Stimulated activated CD4-positive, alpha-beta T cell treated with anti-CD3 and anti-CD28 coated beads, Interleukin-15, amount 100 ng/mL, for 48 hours (primary cell): ENCODE measurements at places on chromosomes 6 and 20.

GRCh38 chr6:82331031-82331773 lies 32.4 kb upstream of the TPBG start:
- DNase-seq, result no peak

GRCh38 chr6:33018904-33019303 lies 9.5 kb upstream of the HLA-DOA start:
- no peak for DNase-seq

- no peak for DNase-seq
Measured at GRCh38 chr6:87200469-87201175, 45.3 kb downstream of the ZNF292 start.

- DNase-seq, result no peak
Measured at GRCh38 chr6:144265390-144265789, 19.7 kb upstream of the UTRN start.

GRCh38 chr6:155894758-155895157 lies 439.1 kb upstream of the NOX3 start:
- DNase-seq, result no peak

DNA sequence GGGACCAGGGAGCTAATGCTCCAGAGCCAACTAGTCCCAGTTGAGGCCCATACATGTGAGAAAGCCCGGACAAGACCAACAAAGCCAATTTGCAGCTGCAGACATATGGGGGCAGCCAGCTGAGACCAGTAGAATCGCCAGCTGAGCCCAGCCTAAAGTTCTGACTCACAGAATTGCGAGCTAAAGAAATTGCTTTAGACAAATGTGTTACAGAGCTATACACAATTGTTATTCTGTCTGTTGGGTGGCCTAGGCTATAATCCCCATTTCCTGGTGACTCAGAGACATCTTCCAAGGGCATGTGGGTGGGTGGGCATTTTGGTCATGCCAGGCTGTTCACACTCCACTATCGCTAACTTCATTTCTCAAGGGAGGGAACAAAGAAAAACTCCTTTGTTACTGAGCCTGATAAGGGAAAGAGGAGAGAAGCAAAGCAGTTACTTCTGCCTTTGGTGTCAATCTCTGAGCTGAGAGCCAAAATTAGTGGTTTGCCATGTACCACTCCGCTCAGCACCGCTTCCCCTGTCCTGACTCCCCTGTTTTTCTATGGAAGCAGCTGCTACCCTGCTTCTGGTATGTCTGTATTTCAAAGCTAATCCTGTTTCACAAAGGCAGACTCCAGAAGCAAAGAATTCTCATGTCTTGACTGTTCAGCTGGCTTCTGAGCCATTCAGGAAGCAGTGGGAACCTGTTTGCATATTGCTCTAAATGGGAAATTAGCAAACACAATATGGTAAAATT lies 26.1 kb downstream of the SCP2D1 start:
- DNase-seq, result no peak

DNA sequence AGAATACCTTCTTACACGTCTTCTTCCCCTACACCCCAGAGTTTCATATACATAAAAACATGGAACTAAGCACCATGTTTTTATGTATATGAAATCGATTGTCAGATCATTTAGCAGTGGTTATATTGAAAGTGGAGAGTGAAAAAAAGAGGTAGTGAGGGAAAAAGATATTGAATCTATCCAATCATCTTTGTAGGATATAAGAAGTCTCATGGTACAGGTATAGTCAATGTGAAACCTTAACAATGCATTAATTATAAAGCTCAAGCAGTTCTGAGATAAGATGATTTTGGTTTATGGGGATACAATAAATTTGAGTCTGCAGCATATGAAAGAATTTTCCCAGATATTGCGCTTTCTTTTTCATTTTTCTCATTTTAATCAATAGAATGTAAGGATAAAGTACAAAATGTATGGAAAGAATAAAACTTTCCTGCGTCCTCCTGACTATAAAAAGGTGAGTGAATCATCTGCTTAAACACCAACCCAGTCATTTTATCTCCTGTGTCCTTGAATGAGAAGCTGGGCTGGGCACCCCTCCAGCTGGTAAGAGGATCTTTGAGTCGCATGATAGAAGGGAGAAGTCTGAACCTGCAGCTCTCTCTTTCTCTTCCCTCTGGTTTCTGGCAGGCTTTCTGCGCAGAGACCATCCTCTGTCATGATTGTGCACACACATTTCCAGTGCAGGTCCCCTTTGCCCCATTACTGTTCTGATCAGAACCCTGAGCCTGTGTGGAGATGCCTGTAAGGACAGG lies 28.1 kb upstream of the AKIRIN2 start:
- DNase-seq, result no peak

DNA sequence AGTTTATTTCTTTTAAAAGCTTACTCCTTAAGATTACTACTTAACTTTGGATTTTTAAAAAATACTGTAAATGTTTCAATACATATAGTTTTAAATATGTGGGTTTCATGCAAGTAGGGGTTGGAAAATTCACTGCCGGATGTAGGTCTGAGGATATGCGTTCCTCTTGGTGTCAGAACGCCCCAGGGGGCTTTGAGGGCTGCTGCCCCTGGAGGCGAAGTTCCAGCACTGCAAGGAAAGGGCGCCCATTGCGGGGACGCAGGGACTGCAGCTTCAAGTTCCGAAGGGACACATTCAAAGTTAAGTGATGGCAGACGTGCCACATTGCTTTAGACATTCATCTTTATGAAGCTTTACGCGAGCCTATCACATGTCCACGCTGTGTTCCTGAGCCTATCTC lies 152.9 kb downstream of the SOD2 start:
- no peak for DNase-seq

DNA sequence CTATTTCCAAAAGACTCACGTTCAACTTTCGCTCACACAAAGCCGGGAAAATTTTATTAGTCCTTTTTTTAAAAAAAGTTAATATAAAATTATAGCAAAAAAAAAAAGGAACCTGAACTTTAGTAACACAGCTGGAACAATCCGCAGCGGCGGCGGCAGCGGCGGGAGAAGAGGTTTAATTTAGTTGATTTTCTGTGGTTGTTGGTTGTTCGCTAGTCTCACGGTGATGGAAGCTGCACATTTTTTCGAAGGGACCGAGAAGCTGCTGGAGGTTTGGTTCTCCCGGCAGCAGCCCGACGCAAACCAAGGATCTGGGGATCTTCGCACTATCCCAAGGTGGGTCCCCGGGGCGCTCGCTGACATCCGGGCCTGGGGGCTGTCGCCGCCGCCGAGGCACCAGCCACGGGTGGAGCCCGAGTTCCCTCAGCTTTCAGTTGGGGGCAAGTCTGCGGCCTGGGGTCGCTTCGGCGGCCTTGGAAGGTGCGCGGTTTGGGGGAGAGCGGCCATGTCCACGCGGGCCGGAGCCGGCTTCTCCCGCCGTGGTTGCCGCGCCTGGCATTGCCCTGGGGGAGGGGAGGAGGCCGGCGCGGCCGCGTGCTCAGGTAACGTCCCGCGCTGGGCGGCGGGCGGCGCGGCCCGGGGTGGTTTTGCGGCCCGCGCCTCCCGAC lies 429 bp downstream of the AMD1 start:
- peak; percentile 22 for DNase-seq

- DNase-seq, result peak; percentile 39
Measured at GRCh38 chr20:58179432-58180099, 48.9 kb downstream of the ANKRD60 start.

- no peak for DNase-seq
Measured at GRCh38 chr20:48706116-48706656, 121.6 kb downstream of the PREX1 start.

DNA sequence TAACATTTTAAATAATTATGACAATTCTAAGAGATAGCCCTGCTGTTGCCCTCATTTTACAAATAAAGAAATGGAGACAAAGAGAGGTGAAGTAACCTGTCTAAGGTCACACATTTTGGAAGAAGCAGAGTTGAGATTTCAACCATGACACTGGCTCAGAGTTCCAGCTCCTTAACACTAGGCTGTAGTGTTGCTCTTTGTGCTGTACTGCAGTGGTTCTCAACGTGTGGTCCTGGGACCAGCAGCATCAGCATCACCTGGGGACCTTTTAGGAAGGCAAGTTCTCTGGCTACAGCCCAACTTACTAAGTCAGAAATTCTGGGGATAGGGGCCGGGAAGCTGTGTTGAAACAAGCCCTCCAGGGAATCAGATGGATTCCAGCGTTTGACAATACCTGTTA lies 62.4 kb upstream of the FERMT1 start:
- no peak for DNase-seq

DNA sequence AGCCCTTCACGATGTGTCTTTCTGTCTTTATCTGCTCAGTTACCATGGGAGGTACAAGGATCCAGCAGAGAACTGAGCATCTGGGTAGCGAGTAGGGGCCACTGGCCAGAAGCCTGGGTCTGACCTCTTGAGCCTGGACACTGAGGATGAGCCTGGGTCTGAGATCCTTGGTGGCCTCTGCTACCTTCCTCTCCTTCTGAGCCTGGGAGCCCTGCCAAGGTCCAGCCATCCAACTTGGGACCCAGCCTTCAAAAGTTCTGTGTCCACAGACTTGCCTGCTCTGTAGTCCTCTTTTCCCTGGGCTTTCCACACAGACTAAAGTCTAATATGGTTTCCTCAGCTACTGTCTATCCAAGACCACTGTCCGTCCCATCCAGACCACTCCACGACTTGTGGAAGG lies 60.2 kb upstream of the NAA20 start:
- DNase-seq, result no peak

DNA sequence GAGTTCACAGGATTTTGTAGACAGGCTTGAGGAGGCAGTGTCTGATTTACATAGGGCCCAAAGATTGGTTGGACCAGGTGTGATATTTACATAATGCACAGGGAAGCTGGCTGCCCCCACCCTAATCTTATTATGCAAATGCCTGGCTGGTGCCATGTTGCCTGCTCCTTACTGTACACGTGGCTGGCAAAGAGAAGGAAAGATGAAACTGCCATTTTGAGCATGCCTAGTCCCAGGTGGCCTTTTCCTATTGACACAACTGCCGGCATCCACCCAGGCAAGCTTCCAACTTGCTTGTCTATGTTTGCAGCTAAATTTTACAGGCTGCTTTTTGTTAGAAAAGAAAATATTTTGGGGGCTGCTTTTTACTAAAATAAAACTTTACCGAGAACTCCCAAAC lies 174.6 kb downstream of the LMBRD1 start:
- no peak for DNase-seq

DNA sequence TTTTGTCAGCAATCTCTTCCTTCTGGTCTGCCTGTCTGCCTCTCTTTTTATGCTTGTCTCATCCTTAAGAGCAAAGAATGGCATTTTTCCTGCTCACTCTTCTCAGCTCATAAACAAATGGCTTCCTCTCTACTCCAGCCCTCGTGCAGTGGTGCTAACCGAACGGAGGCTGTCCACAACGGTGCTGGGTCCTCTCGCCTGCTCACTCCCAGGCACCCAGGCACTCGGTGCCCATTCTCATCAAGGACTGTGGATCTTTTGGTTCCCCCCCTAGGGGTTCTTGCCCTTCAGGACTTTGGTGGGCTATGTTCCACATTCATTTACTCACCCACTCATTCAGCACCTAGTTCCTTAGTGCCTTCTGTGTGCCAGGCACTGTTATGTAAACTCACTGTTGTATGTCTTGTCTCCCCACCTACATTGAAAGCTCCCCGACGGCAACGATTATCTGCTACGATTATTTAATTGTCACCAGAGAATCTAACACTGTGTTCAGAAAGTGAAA lies 113.9 kb downstream of the FYN start:
- DNase-seq, result no peak

DNA sequence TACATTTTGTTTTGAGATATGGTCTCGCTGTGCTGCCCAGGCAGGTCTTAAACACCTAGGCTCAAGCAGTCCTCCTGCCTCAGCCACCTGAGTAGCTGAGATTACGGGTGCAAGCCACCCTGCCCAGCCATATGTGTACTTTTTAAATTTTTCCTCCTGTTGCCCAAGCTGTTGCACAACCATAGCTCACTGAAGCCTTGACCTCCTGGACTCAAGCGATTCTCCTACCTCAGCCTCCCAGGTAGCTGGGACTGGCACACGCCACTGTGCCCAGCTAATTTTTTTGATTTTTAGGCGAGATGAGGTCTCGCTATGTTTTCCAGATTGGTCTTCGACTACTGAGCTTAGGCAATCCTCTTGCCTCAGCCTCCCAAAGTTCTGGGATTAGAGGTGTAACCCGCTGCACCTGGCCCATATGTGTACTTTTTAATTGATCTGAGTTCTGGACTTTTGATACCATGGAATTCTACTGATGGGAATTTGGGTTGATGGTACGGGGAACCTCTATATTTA lies 44.9 kb downstream of the ITCH start:
- DNase-seq, result no peak

- no peak for DNase-seq
Measured at GRCh38 chr6:158955255-158955654, 44.7 kb downstream of the RSPH3 start.

DNA sequence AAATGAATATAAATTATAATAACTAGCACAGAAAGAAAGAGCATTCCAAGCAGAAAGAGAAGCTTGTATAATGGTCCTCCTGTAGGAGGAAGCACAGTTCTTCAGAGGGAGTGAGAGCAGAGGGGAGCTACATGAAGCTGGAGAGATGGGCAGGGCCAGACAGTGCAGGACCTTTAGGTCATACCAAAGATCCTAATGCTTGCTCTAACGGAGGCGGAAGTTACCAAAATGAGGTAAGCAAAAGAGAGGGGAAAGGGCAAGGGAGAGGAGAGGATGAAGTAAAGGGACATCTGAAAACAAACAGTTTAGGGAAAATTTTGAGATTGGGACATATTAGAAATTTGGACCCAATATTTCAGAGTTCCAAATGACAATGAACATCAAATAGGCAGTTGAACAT lies 50.2 kb downstream of the HBS1L start:
- DNase-seq, result no peak

GRCh38 chr20:7994809-7995208 lies 24.8 kb downstream of the TMX4 start:
- DNase-seq, result no peak
